ENCODE measurements at places on chromosomes 1 and 21.
A peak's percentile ranks its signal among the peaks of the same experiment; 100 is the strongest.

DNA sequence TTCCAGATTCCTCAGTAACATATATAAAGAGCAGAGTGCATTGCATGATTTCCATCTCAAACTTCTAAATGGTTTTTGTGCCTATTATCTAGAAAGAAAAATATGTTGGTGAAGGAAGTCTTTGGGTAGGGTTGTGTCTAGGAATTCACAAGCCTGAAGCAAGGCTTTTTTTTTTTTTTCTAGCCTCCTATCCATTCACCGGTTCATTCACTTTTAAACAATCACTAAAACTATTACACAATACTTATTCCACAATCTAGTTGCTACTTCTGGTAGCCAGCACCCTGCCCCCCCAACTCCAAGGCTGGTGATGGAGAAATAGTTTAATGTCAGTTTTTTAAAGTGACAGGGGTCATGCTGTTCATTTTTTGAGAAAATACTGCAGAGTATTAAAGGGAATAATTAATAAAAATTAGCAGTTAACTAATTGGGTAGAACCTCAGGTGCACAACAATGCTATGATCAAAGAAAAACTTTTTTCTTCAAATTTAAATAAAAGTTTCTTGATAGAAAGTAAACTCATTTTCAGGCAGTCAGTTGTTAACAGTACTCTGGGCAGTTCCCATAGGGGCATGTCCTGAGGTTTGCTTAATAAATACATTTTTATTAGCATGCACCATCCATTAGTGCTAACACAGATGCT is 10.9 kb downstream of the IRF2BP2 start:
- no peak for DNase-seq

- DNase-seq: no peak
These were observed 816 bp downstream of the HYI start for GRCh38 chr1:43452789-43453441.

GRCh38 chr21:45123440-45123839 is 49.1 kb downstream of the ADARB1 start:
- no peak for DNase-seq

DNA sequence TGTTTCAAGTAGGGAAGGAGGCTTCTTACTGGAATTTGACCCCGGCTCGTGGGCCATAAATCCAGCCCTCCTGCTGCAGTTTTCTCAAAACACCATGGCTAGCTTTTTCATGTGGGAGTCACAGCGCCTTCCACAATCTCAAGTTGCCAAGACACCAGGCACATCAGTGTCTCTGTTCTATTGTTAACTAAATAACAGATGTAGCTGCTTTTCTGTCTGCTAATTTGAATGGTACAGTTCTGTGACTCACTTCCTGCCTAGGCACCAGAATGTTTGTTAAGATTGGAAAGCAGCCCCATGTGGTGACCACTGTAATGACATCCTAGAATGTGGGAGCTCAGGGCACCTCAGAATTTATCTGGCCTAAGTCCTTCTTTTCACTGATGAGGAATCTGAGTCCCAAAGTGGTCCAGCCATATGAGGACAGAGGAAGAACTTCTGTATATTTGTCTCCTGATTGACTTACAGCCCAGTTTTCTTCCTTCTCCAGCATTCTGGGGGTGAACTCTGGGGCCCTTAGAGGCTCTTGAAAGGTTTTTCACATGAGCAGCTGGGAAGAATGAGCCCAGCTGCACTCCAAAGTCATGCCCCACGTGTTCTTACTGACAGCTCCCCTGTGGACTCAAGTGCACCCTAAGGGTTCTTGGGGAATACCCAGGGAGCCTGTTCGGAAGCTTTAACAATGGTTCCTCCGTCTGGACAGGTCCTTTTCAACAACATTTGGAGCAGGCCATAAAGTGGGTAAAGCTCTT is 27.5 kb downstream of the TRIM45 start:
- peak; percentile 59 for DNase-seq

DNA sequence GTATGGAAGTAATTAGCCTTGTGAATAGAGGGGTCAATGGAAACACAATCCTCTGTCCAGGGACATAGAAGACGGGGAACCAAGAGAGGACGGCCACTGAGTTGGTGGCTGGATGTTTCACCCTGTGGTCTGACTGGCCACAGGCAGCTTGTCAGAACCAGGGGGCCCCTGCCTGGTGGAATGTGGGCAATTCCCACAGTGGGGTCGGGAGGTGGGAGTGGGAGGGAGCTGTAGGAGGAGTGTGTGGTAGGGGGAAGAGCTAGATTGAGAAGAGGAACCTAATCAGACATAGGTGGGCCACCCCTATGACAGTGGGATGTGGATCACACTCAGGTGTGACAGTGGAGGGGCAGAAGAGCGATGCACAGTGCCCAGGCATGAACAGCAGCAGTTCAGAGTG is 31.3 kb downstream of the TRIM62 start:
- DNase-seq: no peak

- no peak for DNase-seq
These were observed 11.8 kb upstream of the STMN1 start for GRCh38 chr1:25917996-25918395.

DNA sequence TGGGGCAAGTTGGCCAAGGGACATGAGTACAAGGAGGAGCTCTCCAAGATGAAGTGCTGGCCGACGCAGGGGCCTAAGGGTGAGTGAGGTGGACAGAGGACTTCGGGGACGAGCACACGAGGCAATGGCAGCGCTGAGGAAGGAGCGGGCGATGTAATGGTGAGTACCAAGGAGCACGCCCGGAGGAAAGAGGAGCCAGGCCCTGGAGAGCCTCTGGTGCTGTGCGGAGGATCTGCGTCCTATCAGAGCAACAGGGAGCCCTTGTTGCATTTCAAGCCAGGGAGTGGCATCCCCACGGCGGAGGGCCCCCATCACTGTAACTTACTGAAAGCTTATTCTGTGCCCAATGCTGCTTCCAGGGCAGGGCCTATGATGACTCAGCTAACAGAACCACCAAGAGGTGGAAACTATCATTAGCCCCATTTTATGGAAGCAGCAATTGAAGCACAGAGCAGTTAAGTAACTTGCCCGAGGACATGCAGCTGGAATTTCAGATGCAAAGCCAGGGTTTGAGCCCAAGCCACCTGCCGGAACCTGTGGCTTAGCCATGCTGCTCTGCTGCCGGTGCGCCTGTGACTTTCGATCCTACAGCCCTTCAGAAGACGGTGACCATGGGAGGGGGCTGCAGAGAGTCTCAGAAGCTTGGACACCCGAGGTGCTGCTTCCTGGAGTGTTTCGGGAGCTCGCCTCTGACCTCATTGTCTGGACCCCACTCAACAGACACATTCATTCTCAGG is 17.6 kb upstream of the AJAP1 start:
- no peak for DNase-seq

DNA sequence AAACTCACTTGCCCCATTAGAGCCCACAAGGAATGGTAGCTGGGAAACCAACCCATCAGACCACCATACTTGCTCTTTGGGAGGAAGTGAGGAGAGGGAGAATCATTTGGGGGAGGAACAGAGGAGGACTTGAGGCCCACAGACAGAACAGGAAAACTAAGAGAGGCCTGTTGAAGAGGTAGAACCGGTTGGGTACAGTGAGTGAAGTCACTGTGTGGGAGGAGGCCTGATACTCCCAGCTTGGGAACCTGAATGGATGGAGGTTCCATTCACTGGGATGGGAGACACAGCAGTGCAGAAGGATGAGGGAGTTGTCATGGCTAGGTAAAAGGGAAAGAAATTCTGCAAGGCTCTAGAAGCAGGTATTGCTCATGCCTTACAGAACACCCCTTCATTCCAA is 63.4 kb upstream of the PSEN2 start:
- DNase-seq: no peak

DNA sequence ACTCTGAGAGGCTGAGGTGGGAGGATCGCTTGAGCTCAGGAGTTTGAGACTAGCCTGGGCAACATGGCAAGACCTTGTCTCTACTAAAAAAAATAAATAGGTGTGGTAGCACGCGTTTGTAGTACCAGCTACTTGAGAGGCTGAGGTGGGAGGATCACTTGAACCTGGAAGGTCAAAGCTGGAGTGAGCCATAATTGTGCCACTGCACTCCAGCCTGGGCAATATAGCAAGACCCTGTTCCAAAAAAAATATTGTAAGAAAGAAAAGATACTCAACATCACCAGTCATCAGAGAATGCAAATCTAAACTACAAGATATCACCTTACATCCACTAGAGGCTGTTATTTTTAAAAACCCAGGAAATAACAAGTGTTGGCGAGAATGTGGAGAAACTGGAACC is 32.5 kb downstream of the ZNF644 start:
- DNase-seq: no peak

DNA sequence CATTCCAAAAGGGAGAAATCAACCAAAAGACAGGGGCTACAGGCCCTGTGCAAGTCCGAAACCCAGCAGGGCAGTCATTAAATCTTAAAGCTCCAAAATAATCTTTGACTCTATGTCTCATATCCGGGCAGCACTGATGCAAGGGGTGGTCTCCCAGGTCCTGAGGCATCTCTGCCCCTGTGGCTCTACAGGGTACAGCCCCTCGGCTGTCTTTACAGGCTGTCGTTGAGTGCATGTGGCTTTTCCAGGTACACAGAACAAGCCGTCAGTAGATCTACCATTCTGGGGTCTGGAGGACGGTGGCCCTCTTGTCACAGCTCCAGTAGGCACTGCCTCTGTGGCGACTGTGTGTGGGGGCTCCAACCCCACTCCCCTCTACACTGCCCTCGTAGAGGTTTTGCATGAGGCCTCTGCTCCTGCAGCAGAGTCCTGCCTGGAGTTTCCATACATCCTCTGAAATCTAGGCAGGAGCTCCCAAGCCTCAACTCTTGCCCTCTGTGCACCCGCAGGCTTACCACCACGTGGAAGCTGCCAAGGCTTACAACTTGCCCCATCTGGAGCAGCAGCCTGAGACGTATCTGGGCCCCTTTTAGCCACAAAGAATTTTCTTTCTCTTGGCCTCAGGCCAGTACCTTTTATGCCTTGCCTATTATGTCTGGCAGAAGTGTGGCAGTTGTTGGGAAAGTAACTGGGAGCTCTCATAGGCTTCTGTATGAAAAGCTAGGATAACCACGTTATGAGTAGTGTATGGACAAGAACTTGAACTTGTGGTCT is 52.5 kb downstream of the POU2F1 start:
- no peak for DNase-seq

DNA sequence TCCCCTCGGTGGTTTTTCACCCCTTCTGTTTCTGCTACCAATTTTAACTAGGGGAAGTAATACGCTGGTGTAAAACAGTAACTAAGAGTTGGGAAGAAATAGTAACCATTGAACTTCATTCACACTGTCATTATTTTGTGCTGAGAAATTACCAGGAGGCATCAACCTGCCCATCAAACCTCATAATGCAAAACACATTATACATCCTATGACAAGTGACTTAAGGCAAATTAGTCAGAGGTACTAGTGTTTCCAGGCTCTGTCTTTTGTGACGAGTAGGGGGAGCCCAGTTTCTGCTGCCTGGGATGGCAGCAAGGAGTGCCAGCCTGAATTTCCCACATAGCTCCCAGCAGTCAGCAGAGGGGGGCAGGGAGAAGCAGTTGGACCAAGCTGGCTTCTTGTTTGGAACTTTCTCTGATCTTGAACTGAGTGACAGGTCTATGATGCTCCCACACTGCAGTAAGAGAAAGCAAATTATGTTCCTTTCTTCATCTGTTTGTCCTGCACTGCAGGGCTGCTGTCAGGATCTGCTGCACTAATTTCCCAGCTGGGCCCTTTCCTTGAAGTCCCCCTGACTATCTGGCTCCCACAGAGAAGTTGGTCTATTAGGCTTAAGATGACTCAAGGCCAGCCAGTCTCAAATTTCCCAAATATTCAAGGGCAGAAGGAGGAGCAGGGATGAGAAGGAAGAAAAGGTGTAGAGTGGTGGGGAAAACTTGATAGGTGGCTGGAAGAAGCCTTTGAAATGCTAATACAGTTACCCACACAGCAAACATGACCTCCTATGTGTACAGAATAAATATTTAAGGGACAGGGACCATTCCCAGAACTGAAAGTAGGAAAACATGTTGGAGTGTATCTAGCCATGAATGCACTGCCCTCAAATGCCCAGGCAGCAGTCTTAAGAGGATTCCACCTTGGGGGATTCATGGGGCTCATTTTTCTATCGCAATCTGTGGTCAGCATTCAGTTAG is 322.8 kb downstream of the SEC16B start:
- DNase-seq: no peak

- no peak for DNase-seq
These were observed 672 bp downstream of the DHDDS start for GRCh38 chr1:26432793-26433192.

DNA sequence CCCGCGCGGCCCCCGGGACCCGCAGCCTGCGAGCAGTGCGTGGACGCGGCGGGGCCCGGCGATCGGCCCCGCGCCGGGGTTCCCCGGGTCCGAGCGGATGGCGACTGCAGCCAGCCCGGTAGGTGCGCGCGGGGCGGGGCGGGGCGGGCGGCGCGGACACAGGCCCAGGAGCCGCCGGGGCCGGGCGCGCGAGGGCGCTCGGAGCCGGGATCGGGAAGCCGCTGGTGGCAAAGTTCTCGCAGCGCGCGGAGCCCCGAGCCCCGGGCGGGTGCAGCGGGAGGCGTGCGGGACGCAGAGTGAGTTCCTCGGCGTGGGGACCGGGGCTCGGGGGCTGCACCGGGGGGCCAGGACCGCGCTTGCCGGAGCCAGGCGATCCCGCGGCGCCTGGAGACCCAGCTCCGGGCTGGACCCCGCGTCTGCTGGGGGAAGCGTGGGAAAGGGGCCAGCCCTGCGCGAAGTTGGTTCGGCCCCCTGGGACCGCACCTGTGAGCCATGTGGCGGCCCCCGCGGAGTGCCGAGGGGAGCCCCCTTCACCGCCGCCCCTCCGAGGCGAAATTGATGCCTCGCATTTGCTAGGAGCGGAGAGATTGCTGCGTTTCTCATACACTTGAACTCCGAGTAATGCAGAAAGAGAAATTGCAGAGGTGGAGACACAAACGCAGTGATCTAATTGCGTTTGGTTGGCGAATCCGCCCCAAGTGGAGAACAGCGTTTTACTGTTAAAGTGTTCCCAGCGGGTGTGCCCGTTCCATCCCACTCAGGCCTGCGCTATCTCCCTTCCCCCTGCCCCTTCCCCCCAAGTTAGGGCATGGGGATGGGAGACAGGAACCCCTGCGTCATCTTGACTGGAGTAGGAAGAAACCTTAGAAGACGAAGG is 228.9 kb upstream of the TMEM51 start:
- DNase-seq: peak; percentile 59

DNA sequence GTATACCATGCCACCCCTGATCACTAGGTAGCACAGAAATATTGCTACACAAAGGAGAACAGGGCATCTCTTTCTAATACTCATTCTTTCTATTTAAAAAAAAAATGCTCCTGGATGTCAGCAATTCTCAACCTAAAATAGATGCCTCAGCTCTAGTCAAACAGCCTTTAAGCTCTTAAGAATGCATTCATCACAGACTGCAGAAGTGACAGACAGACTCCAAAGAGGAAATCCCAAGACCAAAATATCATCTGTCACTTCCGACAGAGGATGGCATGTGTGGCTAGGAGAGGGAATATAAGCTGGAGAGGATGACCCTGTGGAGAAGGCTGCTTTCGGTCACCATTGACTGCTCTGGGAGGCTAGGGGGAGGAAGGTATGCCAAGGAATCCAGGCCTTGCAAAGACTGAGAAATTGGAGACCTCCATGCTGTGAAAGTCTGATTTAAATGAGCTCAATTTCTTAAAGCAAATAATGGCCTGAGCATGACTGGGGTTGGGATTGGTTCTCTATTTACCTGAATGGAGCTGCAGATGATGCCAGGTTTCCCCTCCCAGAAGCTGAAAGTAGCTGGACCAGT is 277.4 kb downstream of the BRINP2 start:
- no peak for DNase-seq

- no peak for DNase-seq
These were observed 10.6 kb upstream of the DIP2A start for GRCh38 chr21:46448108-46448507.

GRCh38 chr1:82690411-82690810 is 889.7 kb downstream of the ADGRL2 start:
- DNase-seq: no peak

- DNase-seq: no peak
These were observed 687 bp upstream of the SEMA6C start for GRCh38 chr1:151147132-151147503.

GRCh38 chr1:41164727-41165126 is 77.4 kb downstream of the SCMH1 start:
- DNase-seq: no peak
